ENCODE measurements at places on chromosomes 11 and 22.

DNA sequence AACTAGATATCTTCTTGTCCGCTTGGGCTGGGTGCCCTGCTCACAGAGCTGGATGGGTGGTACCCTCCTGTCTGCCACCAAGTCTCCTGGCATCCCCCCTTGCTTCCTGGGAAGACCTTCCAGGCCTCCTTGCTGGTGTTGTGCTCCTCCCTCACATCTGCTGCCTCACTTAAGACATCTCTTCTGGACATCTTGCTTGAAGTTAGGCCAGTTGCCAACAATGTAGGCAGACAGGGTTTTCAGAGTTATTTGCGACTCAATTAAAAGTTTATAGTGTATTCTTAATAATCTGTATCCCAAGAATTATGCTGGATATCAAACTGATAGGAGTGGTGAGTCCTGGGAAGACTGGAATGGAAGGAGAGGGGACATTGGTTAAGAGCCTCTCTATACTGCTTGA lies 64.0 kb upstream of the TNRC6B start:
- DNase-seq: no peak

- no peak for DNase-seq
These were observed at the start of gene MS4A1 for GRCh38 chr11:60455531-60456042. Gene MS4A1, plus strand, starts transcription at chr11:60455847. Its CDS starts 6,528 bp downstream, at chr11:60462375.

DNA sequence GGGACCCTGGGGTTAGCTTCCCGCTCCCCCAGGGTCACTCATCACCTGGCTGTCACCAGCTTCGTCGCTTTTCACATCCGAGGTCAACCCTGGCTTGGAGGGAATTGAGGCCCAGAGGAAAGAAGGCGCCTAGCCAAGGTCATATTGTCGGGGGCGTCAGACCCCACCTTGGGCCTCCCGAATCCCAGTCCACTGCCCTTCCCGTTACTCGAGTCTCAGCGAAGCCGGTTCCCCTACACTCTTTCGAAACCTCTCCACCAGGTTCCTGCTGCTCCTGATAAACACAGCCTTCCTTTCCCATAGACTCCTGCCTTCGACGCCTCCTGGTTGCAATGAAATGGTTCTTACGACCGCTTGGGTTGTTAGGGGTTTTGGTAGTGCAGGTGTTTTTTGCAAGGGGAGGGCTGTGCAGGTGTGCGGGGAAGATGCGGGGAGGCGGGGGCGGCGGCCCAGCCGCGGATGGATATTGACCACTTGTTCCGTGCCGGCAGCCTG lies 642 bp downstream of the NAA40 start:
- DNase-seq: no peak

- DNase-seq: no peak
These were observed at the start of gene CCDC179 for GRCh38 chr11:22860241-22860640. Gene CCDC179, minus strand, starts transcription at chr11:22860474. Its CDS starts 53 bp downstream, at chr11:22860421.

- DNase-seq: no peak
These were observed 5.1 kb downstream of the FBLN1 start for GRCh38 chr22:45507798-45508197.

GRCh38 chr11:2794968-2795322 lies 90.6 kb downstream of the CDKN1C start:
- no peak for DNase-seq

GRCh38 chr11:119049081-119049480 lies 7.9 kb downstream of the HYOU1 start:
- no peak for DNase-seq

- no peak for DNase-seq
These were observed 148.8 kb downstream of the NCAM1 start for GRCh38 chr11:113110046-113110445.

DNA sequence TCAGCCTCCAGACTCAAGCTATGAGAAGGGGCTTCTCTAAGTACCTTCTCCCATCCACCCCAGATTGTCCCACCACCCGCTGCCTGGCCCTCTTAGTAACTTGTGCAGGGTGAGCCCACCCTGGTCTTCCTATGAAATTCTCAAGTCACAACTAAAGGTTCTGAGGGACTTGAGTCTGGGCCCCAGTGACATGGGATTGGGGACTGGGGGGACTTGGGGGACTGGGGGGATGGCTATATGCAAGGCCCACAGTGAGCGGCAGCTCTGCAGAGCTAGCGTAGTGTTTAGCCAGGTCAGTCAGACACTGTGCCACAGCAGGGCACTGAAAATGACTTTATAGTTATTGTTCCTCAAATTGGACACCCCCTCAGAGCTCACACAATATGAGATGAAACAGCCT lies 622.3 kb upstream of the CADM1 start:
- no peak for DNase-seq

- no peak for DNase-seq
These were observed 151.8 kb upstream of the CCDC90B start for GRCh38 chr11:83437939-83438338.

DNA sequence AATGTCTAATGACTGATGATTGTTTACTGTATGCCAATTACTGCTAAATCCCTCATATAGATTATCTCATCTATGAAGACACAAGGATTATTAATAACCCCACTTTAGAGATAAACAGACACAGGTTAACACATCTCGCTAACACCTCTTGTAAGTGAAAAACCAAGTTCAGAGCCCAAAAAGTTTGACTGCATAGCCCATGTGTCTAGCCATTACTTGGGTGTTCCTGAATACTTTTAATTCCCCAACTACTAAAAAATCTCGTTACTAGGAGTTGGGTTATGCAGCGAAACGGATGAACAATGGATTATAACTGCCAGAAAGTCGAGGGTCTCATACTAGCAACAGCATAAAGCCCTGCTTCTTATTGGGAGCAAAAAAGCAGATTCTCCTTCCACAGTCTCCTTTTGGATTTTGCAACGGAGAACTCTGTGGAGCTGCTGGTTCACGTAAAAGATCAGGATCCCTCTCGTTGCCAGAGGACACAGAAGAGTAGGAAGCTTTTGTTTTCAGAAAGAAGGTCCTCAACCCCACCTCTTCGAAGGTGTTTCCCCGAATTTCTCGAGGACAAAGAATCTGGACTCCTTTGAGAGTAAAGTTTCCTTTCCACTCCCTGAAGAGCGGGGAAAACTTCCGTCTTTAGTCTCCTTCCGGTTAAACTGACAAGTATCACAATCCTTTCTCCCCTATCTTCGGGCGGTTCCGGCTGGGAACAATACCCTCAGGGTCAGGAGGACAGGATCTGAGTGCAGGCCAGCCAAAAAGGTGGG lies 979 bp downstream of the ZBED5 start:
- DNase-seq: no peak

DNA sequence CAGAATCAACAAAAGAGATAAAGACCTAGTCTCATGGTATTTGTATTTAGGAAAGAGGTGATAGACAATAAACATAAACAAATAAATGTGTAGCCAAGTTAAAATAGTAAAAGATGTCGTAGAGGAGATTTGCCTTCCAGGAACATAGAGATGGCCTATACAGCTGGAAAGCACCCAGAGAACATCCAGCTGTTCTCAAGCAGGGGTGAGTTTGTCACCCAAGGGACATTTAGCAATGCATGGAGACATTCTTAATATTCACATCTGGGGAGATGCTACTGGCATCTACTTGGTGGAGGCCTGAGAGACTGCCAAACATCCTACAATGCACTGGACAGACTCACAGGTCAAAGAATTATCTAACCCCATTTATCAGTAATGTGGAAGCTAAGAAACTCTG lies 88.3 kb downstream of the C11orf87 start:
- DNase-seq: no peak

GRCh38 chr11:1889941-1890855 lies 1.5 kb downstream of the PRR33 start:
- no peak for DNase-seq

GRCh38 chr11:86577644-86578636 lies 94.5 kb downstream of the ME3 start:
- DNase-seq: no peak

DNA sequence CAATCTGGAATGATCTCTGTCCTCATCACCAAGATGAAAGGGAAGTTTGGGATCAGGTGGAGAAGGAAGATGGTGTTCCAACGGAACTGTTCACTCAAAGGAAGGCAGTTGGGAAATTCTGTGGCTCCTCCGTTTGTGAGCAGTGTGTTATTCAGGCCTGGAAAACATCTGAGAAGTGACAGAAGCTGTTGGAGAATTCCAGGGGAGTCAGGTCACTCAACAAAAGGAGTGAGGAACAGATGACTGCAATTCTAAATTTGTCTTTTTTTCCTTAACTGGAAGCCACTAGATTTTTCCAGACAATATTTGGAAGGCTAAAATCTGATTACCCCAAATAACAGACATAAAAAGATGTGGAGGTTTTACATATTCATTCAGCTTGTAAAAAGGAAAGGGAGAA lies 107.8 kb downstream of the CD44 start:
- no peak for DNase-seq

- no peak for DNase-seq
These were observed 40.2 kb downstream of the RRM1 start for GRCh38 chr11:4134806-4135205.

GRCh38 chr11:1966531-1966930 lies 19.4 kb downstream of the MRPL23 start:
- no peak for DNase-seq

Measured in activated T-cell treated with anti-CD3 and anti-CD28 coated beads for 1 hour (primary cell).